ENCODE measurements at places on chromosomes 5 and 9.

DNA sequence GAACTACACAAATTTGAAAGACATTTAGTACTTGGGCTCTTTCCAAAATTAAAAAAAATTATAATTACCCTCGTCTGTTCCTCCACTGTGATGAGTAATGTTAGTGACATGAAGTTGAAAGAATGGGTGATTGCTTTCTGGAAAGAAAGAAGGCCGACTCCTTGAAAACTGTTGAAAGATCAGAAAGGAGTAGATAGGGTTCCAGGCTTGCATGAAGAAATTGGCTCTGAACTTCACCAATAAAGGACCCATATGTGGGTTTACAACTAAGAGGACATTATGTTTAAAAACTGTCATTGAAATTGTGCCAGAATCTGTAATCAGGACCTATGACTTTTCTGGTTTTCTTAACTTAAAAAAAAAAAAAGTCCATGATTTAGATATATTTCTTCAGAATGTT lies 20.7 kb upstream of the MOCS2 start:
- DNase-seq: no peak

DNA sequence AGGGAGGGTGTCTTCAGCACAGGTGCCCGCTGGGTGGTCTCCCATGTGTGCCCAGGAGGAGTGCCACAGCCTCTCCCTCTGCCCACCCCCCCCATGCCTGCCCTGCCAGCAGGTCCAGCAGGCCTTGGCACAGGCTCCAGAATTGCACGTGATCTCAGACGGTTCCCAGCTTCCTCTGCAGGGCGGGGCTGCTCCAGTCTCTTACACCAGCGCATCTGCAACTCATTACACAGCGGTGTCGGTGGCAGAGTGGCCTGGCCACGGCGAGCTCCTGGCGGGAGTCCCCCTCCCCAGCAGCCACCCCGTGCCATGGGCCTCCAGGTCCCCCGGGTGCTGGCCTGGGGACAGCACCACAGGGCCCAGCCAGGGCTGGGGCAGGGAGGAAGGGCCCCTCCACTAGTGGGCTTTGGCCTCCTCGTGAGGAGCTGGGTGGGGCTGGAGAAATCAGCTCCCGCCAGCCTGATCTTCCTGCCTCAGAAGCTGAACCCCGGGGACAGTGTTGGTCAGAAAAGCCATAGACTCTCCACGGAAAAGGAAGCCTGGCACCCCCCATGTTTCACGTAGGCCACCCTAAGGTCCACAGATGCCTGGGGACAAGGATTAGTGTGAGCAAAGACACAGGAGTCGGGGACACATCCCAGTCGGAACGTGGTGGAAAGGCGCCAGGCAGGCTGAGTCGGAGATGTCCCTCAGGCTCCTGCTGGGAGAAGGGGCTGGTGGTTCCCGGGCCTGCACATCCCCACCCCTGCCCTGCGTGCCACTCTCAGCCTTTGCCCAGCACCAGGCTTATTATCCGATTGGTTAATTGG lies 40.2 kb downstream of the RXRA start:
- DNase-seq: peak; percentile 77

GRCh38 chr9:83006378-83006777 lies 56.6 kb downstream of the RASEF start:
- DNase-seq: no peak

DNA sequence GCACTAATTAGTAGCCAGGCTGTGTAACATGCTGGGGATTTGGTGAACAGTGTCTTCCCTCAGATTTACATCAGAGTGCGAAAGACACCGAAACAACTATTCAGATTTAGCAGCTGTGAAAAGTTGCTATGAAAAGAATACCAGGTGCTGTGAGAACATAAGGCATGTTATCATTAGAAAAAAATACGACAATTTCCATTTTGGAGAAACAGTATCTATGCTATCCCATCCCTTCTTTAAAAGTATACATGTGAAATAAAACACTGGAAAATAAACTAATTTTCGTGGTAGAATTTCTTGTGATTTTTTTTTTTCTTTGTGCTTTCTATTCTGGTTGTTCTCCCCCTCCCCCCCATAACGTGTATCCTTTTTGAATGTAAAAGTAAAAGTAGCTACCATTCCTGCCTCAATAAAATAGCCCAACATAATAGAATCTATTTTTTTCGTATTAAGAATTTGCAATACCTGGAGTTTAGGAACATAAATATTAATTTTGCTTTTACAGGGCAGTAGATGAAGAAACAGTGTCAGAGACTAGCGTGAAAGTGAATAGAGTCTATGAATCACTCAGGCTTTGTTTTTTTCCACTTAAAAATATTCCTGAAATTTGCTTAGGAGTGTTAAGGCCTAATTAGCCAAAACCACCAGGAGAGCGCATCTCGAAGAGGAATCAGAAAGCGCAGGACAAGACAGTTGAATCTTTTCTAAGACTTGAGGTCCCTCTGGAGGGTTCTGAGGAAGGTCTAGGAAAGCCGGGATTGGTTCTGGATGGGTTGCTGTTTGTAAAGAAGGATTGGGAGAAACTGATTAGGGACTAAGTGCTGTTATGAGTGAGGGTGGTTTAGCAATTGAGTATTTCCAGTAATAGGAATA lies 813 bp upstream of the SLU7 start:
- DNase-seq: no peak

GRCh38 chr5:134555890-134556311 lies 30.4 kb downstream of the JADE2 start:
- DNase-seq: no peak

- DNase-seq: no peak
Measured at GRCh38 chr9:74760031-74760700, 127.6 kb downstream of the TRPM6 start.

- no peak for DNase-seq
Measured at GRCh38 chr5:65185468-65185867, 296.3 kb downstream of the ADAMTS6 start.

GRCh38 chr5:54531546-54531945 lies 14.0 kb downstream of the SNX18 start:
- DNase-seq: no peak

DNA sequence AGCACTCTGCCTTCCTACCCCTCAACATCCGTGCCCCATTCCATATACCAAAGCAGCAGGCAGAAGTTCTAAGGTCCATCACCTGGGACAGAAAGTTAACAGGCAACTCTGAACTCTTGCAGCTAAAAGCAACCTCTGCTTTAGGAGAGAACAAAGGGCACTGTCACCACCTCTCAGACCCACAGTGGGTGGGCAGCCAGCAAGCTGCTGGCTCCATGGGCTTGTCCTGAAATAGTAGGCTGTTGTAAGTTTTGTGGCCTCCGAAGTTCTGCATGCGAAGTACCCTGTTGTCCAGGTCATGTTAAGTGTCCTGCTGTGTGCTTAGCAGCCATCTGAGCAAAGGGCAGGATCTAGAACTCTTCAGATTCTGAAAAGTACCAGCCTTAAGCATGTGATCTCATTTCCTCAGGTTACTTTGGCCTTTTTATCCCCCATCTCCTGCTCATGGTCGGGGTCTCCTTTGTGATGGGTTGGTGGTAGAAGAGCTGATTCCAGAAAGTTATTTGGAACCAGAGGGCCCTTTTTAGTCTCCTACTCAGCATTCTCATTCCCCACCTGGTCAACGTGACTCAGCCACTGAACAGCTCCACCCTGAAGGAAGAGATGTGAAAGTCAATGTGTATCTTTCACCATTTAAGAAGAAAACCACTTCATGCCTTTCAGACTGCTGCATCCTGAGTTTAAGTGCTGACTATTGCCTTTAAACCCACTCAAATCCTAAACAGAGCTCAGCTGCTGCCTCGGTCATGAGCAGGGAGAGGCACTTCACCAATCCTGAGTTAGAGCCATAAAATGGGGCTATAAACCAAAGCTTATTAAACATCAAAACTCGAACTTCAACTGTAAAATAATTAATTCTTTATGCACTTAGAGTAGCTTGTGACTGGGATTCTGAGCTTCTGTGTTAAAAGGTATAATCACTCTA lies 121.4 kb downstream of the DPYSL3 start:
- DNase-seq: no peak

GRCh38 chr5:174273325-174273724 lies 227.8 kb downstream of the NSG2 start:
- no peak for DNase-seq

DNA sequence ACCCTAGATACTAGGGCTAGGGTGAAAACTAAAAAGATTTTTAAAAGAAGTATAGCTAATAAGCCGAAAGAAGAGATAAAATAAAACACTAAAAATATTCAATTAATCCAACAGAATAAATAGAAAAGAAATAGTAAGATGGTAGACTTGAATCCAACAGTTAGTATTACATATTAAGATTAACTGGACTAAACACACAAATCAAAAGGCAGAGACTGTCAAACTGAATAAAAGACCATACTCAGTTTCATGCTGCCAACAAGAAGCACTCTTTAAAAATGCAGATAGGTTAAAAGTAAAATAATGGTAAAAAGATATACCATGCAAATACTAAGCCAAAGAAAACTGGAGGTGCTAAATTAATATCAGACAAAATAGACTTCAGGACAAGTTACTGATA lies 65.0 kb downstream of the TTLL11 start:
- no peak for DNase-seq

GRCh38 chr5:124655921-124656511 lies 90.4 kb downstream of the ZNF608 start:
- DNase-seq: peak; percentile 95

DNA sequence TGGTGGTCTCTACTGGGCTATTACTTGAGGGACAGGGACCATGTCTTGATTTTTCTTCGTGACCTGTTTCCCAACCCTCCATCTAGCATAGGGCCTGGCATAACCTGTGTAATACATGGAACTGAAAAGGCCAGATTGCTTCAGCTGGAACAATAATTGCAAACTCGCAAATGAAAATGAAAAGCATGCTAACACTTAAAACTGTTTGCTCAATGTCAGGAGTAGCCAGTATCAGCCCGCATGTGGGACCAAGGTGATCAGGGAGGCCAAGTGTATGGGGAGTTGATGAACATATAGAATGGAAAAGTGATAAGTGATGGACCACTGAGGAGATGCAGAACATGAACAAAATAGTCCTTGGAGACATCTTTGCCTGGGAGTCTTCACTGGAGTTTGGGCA lies 25.2 kb downstream of the GLRX start:
- DNase-seq: no peak

DNA sequence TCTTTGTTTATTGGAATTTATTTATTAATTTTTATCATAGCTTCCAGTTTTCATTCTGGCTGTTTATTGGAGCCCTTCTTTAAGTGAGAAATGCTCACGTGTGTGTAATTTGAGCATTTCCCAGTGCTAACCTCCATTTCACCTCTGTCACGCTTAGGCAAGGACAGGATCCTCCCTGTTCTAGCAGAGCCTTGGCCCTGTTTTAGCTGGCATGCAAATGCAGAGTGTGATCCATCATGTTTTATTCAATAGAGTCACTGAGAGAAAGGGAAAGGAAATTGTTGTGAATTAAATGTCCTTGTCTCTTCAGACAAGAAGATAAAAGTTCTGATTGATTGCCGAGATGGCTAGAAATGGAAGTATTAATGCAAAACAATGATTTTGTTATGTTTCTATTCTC lies 137.3 kb upstream of the ACO1 start:
- no peak for DNase-seq

DNA sequence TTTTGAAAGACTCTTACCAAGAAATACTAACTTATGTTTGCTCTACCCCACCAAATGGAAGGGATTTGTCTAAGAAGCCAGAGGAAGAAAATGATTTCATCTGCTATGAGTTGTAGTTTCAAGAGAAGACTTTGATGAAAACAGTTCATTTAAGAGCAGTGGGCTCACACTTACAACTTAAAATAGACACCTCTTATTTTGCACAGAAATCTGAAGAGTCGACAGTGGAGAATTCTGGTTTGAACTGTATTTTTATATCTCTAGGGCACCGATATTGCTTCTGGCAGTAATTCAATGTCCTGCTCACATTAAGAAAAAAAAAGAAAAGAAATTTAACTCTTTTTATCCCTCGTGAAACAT lies 1.9 kb upstream of the DAB2 start:
- no peak for DNase-seq

DNA sequence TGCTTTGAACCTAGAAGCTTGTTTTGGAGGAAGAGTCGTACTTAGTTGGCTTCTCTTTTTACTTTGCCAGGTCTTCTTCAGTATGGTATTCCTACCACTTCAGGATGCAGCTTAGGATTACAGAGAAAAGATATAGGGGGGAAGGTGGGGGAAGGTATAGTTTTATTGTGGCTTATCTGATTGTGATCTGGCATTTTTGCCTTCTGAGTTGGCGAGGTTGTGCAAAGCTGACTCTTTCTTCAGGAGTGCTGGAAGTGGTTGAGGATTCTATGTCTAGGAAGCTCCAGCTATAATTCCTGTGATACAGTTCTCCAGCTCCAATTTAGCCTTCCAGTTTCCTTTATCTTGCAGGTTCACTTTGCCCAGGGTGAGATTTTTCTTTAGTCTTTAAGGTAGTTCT lies 7.0 kb downstream of the CDC42SE2 start:
- DNase-seq: no peak

GRCh38 chr5:158748522-158748921 lies 351.2 kb downstream of the EBF1 start:
- no peak for DNase-seq

- no peak for DNase-seq
Measured at GRCh38 chr9:38292480-38292879, 100.0 kb upstream of the ALDH1B1 start.

GRCh38 chr5:159274676-159275075 lies 11.6 kb downstream of the UBLCP1 start:
- DNase-seq: no peak

DNA sequence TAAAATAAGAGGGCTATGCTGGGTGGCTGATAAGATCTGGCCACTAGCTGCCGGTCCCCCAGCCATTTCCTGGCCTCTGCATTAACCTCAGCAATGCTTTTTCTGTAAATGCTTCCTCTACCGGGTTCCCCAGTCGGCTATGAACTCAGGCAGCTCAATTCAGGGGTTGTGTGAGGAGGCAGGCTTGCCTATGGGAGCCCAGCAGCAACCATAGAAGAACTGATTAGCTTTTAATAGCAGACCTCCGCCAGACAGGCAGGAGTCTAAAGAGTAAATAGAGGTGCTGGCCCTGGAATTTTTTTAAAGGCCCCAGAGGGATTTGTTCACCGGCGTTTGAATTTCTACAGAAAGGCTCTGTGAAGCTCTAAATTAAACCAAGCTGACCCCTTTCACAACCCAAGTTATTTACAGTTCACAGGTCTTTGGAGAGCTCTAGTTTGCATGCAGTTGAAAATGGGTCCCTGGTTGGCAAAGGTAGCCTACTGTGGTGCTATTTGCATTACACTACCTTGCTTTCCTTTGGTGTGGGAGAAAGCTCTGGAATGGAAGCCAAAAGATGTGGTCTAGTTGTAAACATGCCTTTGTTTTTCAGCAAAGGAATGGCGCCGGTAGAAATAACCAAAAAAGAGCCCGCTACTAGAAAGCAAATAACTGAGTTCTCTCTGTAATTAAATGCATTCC lies 289.7 kb upstream of the SEMA6A start:
- peak; percentile 18 for DNase-seq

- DNase-seq: no peak
Measured at GRCh38 chr9:20508242-20508641, 114.1 kb downstream of the MLLT3 start.

Measured in DMS153 (cell line).